H9 (cell line): ENCODE measurements at places on chromosomes 12 and 14.

GRCh38 chr14:75752907-75753594, 92.0 kb downstream of the TTLL5 start:
- no peak for DNase-seq

DNA sequence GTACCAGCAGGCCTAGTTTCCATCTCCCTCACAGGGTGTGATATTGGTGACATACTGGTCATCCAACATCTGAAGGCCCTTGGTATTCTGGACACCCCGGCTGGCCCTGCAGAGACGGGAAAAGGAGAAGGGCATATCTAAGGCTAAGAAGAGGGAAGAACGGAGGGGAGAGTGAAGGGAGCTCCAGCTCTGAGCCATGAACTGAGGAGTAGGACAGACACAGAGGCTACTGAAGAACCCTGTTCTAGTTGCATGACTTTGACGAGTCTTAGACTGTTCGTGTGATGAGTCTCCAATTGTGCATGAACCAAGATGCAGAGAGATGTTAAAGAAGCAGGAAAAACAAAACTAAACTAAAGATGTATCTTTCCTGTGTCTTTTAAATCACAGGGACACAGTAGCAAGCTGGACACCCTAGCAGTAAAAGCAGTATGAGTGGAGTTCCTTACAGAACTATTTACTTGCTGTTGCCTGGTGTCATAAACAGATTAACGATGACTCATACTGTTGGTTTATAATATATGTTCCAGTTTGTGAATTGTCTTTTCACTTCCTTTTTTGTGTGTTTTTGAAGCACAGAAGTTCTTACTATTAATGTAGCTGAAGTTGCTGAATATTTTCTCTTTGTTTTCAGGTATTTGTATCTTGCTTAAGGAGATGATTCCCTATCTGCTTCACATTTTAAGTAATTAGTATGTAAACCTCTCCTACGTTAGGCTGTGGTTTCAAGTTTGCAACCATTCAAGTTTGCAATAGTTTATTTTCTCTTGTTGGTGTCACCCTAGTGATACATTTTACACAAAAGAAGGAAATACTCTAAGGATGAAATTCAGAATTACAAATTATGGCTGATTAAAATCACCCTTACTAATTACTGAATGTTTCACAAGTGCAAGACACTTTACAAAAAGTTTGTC, 15.7 kb downstream of the FAR2 start:
- DNase-seq: no peak

DNA sequence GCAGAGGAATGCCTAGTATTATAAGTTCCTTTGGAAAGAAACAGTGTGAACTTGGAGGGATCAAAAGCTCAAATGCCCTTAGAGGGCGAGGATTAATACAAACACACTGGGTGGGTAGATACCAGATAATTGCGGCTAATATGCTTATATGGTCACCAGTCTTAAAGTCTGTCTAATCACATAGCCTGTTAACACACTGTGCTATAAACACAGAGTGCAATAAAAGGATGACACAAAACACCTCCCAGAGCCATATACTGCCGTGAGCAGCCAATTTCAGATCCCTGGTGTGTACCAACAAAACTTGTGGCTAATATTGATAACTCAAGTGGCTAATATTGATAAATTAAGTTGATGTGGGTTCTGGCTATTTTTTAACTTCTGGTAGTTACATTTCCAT, 1.7 kb upstream of the IL26 start:
- DNase-seq: no peak

DNA sequence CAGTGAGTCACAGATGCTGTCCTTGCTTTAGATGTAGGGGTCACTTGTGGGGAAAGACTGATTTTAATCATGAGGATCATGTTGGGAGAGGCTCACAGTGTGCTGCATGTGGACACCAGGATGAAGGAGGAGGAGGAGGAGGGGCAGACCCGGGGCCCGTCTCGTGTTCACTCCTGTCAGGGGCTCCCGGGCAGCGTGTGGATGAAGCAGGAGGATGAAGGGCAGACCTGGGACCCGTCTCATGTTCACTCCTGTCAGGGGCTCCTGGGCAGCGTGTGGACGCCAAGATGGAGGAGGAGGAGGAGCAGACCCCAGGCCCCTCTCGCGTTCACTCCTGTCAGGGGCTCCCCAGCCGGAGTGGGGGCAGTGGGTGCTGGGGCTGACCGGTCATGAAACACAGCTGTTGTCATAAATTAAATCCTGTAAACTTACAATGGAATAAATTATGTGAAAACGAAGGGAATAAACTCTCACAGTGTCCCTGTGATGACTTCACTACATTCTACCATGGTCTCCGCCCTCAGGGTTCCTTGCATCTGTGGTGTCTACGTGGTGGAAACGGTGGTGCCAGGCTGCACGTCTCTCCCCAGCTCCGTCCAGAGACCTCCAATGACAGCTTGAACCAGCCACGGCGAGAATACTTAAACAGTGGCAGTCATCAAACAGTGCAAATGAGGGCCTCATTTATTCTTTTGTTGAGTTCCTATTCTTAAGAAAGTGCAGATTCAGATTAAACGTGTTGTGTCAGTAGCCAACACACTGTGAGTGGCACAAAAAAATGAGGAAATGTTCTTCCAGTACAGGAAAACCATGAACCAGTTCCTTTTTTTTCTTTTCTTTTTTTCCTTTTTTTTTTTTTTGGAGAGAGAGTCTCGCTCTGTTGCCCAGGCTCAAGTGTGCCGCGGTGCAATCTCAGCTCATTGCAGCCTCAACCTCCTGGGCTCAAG, 37.7 kb upstream of the SFSWAP start:
- no peak for DNase-seq

DNA sequence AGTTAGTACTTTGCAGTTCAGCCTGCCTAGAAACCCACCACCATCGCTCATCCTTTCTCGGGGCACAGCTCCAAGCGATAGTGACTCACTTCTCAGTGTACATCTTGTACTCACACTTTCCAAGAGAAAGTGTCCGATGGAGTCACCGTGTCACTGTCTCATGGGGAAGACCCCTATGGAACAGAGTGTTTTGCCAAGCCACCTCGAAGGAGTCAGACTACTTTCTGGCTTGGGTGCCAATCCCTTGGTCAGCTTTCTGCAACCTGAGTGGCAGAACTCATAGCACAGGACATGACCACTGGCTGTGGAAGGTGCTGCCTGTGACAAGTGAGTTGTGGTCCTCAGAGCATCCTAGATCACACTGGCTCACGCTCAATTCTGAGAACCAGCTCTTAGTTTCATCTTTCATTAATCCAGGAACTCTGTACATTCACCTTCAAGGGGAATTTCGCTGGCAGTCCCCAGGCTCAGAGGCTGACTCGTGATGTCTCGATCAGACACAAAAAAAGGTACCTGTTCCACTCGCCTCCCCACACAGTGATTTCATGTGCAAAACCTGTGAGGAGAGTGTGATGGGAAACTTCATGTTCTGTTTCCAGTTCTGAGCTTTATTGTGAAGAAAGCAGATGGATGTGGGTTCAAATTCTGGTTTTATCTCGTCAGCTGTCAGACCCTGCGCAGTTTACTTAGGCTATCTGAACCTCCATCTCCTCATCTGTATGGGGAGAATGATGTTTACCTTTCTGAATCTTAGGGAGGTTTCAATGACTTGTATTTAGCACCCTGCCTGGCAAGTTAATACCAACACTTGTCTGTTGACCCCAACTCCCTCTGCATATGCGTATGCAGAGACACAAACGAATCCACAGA, 127.3 kb upstream of the CCND2 start:
- no peak for DNase-seq

DNA sequence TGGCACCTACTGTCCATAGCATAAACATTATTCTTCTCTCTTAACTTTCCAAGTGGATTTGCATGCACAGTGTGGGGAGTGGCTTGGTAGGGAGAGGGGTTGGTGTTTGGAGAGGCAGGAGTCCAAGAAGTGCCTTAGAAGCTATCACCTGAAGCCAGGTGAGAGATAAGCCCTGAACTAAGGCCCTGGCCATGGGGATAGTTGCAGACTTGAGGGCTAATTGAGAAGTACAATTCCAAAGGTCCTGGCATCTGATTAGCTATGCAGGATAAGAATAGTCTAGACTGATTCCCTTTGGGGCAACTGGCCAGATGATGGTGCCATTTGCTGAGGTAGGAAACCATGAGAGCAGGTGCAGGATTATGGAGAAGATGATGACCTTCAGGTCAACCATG, 2.0 kb upstream of the PCK2 start:
- DNase-seq: no peak
